Activated T-cell treated with anti-CD3 and anti-CD28 coated beads, Interleukin-2, amount 50 U/mL, for 48 hours (primary cell): ENCODE measurements at places on chromosomes 2 and 18.

DNA sequence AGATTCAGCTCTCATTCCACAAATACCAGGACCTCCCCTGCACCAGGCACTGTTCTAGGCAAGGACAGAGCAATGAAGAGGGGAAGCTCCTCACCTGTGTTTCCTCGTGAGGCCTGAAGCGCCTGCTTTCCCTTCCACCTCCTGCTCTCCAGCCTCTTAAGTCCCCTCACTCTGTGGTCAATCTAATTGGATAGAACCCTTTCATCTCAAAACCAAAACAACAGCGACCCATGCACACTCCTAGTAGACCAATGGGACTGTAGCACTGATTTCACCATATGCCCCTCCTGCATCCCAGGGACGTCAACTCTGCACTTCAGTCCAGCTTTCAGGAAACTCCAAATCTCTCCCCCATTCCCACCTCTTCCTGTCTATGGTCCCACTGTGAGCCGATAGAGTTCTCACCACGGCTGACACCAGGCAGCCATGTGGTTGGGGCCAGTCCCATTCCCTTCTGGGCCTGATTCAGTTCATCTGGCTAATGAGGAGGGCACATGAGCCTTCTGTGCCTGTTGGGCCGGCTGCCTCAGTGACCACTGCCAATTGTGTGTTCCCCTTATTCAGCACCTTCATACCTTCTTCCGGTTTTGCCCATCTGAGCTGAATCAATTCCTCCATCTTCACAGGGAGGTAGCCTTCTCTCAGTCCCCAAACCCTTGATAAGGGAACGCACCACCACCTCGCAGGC, 33.3 kb upstream of the MAT2A start:
- DNase-seq = no peak

GRCh38 chr18:53070788-53071187, 730.8 kb downstream of the DCC start:
- no peak for DNase-seq

- DNase-seq = peak; percentile 20
Measured at GRCh38 chr2:199469514-199470360, 12.0 kb upstream of the SATB2 start.

GRCh38 chr2:10157293-10157692, 34.8 kb downstream of the RRM2 start:
- no peak for DNase-seq

DNA sequence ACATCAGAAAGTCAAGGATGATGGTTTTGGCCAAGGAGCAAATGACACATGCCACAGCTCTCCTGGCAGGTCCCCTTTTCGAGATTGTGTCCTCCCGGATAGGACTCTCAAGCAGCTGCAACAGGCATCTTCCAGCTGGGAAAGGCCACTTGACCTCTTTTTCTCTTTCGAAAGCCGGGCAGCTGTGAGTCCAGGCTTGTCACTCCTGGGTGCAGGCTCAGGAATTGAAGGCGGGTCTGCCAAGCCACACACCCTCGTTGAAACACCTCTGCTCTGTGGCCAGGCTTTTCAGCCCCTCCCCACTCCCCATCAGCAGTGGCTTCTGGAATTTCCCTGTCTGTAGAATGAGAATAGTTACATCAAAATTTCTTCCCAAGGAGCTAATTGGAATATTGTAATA, 98.0 kb downstream of the CCDC138 start:
- no peak for DNase-seq

DNA sequence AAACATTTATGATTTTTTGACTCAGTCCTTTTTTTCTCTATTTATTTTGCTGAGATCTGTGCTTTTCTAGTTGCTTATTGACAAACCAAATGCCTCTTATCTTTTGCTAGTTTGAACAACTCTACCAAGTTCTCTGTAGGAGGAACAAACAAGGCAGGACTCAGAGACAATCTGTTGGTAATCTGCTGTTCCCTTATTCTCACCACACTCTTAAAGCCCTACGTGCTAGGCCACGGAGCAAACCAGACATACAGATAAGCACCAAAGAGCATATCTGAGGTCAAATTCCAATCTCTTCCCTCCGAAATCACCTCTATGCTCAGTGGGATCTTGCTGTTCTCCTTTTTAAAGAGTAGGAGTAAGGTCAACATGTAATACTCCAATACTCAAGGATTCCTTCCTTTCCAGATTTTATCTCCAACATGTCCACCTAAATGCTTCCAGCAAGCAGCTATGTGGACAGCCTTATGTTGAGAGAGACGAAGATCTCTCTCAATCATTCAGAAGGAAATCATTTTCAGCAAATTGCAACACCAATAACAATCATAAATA, 18.4 kb downstream of the FN1 start:
- no peak for DNase-seq

DNA sequence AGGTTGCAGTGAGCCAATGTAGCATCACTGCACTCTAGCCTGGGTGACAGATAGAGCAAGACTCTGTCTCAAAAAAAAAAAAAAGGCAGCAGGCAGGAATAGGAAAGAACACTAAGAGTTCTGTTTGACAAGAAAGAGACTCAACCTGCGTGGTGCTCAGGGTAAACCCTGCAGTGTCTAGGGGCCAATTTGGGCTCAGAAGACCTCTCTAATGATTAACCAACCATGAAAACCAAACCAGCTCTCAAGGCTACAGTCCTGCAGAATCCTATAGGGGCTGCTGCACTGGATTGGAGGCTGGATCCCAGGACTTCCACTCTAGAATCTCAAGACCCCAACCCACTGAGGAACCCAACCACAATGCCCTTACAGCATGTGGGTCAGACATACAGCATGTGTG, 2.4 kb downstream of the TRABD2A start:
- peak; percentile 31 for DNase-seq

GRCh38 chr2:50556934-50557575, 474.9 kb downstream of the NRXN1 start:
- no peak for DNase-seq

- peak; percentile 46 for DNase-seq
Measured at GRCh38 chr2:174752403-174753037, 11.8 kb downstream of the CHRNA1 start.

- DNase-seq = no peak
Measured at GRCh38 chr2:29063056-29063455, 11.3 kb downstream of the PCARE start.

DNA sequence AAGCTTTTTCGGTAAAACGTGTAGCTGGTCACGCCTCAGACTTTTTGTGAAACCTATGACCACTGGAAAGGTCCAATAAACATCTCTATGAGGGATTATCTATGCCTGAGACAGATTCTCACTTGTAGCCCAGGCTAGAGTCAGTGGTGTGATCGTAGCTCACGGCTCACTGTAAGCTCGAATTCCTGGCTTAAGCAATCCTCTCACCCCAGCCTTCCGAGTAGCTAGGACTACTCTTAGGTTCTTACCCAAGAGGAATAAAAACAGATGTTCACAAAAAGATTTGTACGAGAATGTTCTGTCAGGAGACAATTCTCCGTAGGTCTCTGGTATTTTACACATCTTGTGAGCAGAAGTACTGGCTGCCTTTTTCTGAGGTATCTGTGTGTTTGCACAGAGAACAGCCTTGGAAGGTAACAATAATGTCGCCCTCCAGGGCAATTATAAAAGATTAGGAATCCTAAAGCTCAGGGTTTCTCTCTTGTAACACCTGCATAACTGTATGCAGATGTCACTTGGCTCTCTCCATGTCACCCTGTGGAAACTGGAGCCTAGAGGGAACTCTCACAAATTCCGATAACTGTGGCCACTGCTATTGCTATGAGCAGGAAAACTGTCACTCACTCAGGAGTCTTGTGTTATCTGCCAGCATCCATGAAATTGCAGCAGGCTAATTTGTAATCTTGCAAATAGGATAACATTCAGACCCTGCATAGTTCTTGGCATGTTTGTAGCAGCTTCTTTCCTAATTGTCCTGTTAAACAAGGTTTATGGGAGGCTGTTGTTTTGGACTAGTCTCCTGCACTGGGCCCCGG, 25.5 kb upstream of the RALBP1 start:
- DNase-seq = no peak

DNA sequence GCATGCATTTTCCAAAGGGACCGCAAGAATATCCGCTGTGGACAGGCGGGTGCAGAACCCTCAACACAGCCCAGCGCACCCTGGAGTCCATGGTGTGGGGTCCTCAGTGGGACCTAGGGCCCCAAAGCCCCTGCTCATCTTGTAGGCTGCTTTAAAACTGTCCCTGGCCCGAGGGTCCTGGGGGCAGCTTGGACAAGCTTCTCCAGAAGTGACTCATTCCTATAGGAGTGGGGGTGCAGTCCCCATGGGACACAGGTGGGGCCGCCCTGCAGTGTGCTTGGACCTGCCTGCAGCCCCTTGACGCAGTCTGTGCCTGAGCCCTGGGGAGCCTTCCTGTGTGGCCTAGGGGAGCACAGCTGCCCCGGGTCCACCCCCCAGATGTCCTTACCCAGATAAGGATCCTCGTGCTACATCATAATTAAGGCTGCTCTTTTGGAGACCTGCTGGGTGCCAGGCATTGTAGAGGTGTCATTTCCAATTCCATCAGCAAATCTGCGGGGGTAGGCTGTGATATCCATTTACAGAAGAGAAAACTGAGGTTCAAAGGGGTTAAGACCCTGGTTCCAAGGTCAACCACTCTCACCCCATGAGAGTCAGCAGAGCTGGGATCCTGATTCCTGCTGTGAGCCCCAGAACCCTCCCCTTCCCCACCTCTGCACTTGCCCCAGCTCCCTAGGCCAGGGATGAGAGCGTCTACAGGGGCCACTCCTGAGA, 1.7 kb upstream of the HS6ST1 start:
- DNase-seq = peak; percentile 22

GRCh38 chr2:178101321-178102079, 10.7 kb upstream of the RBM45 start:
- DNase-seq = no peak

DNA sequence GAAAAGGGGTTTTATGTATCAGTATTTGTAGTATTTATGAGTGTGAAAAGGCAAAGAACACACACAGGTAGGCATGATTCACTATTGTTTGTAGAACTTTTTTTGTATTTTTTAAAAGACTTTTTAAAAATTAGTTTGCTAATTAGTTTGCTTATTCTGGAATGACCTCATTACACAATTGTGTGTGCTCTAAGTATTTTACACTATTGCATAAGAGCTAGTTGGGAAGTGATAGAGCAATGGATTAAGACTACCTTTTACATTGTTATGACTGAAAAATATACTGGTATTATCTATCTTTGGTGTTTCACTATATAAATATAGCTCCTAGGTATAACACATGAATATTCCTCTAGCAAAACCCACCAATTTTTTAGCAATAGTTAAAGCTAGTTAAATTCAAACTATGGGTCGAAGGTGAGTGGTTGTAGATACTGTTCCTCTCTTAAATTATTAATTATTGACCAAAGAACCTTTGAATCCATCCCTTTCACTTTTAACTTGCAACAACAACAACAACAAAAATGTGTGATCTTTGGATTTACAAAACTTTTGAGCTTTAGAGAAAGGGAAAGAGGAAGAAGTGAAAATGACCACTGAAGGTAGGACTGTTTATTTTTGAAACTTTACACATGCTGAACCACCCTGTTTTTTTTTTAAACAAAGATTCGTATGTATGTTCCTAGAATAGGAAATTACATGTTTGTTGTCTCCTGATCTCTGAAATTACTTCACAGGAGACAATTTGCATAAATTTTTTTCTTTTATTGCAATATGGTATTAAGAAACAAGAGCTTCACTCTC, 18.7 kb downstream of the ITPRID2 start:
- DNase-seq = no peak

- peak; percentile 92 for DNase-seq
Measured at GRCh38 chr2:135985826-135986393, 484 bp upstream of the DARS1 start.

GRCh38 chr2:119485336-119486110, 38.8 kb downstream of the SCTR start:
- DNase-seq = no peak

DNA sequence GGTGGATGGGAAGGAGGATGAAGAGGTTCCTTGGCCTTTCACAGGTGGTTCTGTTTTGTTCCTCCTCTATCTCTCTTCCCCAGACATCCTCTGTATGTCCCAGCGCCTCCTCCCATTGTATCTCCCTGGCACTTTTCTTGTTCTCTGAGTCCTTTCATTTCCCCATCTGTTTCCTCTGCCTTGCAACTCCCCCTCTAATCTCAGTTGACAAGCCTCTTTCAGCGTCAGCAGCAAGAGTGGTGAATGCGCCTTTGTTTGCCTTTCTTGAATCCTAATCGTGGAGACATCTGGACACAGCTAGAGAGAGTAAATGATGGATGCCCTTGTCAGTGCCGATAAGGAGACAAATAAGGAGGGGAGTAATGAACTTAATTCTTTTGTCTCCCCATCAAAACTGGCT, 167.0 kb downstream of the NDUFA10 start:
- DNase-seq = no peak

DNA sequence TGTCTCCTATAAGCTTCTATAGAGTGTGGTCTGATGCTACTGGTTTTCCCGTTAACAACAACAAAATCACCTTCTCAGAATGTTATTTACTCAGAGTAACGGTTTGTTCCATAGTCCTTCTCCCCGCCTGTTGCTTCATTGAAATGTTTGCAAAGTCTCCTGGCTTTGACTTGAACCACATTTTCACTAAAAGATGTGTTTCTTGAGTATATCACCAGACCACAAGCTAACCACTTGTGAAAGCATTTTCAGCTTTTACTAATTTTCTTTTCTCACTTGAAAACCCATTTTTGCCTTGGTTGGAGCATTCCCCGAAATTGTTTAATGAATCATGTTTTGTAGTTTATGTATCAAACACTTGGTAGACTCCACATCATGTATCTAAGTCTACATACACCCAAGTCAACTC, 121.2 kb downstream of the DPP4 start:
- no peak for DNase-seq

- DNase-seq = no peak
Measured at GRCh38 chr18:23406271-23406787, 46.8 kb upstream of the RIOK3 start.

DNA sequence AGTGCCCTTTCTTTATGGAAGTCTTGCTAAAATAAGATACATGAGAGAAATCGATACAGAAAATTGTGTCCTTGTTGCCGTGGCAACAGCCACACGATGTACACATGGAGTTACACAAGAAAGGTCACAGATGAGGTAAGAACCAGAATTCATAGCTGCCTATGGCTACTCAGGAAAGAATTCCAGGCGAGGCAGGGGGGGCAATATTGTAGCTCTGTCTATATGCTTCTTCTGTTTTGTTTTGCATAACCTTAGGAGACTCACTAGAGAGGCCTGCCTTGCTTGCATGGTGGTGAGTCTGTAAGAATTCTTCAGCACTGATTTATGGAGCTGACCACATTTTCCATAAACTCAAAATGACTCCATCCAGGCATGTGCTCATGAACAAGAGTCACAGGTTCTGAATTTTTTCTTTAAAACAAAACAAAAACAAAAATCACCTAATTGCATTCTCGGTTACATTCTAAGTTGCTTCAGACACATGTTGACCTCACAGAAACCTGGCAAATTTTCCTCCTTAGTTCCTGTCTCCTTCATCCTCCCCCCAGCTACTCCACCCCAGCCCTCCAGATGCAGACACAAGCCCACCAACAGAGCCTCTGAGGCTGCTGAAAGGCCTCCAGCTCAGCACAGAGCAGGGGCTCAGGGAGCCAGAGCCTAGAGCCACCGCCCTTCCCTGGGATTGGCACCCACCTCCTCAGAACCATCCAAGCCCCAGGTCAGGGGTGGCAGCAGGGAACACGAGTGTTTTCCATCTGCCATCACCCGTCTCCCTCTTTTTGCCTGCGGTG, 183.5 kb downstream of the ANTXR1 start:
- no peak for DNase-seq
